ENCODE measurements at places on chromosomes 3 and 15. TPM values are rescaled to one million over a fixed set of nuclear protein-coding genes. Genes with fewer than 3 reads are reported as not detected.

GPR27 gene
- total RNA-seq = 9.0 TPM

C3orf49 gene
- total RNA-seq = not detected

TERC gene
- 608 TPM for total RNA-seq

STT3B gene
- 160 TPM for total RNA-seq

ZNF770 gene
- 53.5 TPM for total RNA-seq

GPR62 gene
- 0.06 TPM for total RNA-seq

SERPINI2 gene
- total RNA-seq = 0.82 TPM

ALDH1L1 gene
- total RNA-seq = 32.5 TPM

CYP8B1 gene
- total RNA-seq = 0.35 TPM

MYEF2 gene
- 33.2 TPM for total RNA-seq

TMOD3 gene
- total RNA-seq = 40.0 TPM

CP gene
- total RNA-seq = 0.64 TPM

DHX36 gene
- 67.3 TPM for total RNA-seq

AVEN gene
- 7.0 TPM for total RNA-seq

C2CD4B gene
- 15.8 TPM for total RNA-seq

GAP43 gene
- total RNA-seq = 1.1 TPM

ADPGK gene
- 74.4 TPM for total RNA-seq

ZNF385D gene
- total RNA-seq = 11.0 TPM

GOLGA6A gene
- total RNA-seq = not detected

SEC61A1 gene
- 119 TPM for total RNA-seq

GOLGA6L7 gene
- not detected for total RNA-seq

CPA3 gene
- 1.6 TPM for total RNA-seq

HYAL3 gene
- 3.7 TPM for total RNA-seq

LRTM1 gene
- total RNA-seq = 16.1 TPM

MCF2L2 gene
- 0.53 TPM for total RNA-seq

GOLGA6L10 gene
- total RNA-seq = 7.0 TPM

AGBL1 gene
- total RNA-seq = 9.9 TPM

SLC12A1 gene
- total RNA-seq = 578 TPM

GABRR3 gene
- total RNA-seq = not detected

RNU5B-1 gene
- not detected for total RNA-seq

ALDH1A3 gene
- 8.0 TPM for total RNA-seq

SMAD6 gene
- total RNA-seq = 52.7 TPM

CCDC39 gene
- not detected for total RNA-seq

FBXO40 gene
- total RNA-seq = 1.5 TPM

UPK1B gene
- 8.8 TPM for total RNA-seq

SGO1 gene
- total RNA-seq = 4.0 TPM

RARRES1 gene
- 22.3 TPM for total RNA-seq

MPI gene
- 55.2 TPM for total RNA-seq

UROC1 gene
- total RNA-seq = 0.35 TPM

TNNC1 gene
- 97.2 TPM for total RNA-seq

SNX22 gene
- total RNA-seq = 1.7 TPM

RTP4 gene
- total RNA-seq = 1.7 TPM

ADAMTS9 gene
- total RNA-seq = 151 TPM

ARGFX gene
- not detected for total RNA-seq

MUC13 gene
- not detected for total RNA-seq

WDR93 gene
- 1.6 TPM for total RNA-seq

SH2D7 gene
- total RNA-seq = not detected

SPATA12 gene
- not detected for total RNA-seq

RBP2 gene
- total RNA-seq = not detected

MOBP gene
- not detected for total RNA-seq

FOXL2 gene
- not detected for total RNA-seq
